ENCODE measurements at places on chromosomes 4 and X.
A peak's percentile ranks its signal among the peaks of the same experiment; 100 is the strongest.

DNA sequence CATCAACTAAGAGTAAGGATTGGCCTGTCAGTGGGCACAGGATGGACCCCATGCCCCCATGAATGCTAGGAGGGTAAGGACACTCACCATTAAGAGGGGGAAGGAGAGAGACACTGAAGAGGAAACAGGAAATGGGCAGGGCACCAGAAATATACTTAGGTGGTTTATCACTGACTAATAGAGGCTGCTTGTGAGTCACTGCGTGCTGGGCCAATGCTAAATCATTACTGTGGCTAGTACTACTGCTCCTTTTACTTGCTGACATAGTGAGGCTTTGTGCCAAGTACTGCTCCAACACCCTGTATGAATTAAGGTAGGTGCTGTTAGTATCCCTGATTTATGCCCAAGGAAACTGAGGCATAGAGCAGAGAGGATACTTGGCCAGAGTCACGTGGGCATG is 130.4 kb upstream of the FRMPD4 start:
- peak; percentile 90 for DNase-seq

DNA sequence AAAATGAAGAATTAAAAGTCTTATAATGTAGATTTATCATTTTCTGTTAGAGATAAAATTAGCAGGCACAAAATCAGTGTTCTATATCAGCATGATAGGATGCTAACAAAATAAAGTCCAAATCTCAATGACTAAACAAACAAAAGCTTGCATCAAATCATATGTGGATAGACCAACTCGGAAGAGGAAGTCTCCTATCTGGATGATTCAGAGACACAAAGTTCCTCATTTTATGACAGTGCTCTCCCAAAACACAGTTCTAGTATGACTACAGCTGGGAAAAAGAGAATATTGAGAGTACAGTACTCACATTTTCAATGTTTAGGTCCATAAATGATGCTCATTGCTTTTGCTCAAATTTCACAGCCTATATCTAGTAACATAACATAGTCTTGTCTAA is 376.1 kb upstream of the CTSO start:
- DNase-seq: peak; percentile 13

DNA sequence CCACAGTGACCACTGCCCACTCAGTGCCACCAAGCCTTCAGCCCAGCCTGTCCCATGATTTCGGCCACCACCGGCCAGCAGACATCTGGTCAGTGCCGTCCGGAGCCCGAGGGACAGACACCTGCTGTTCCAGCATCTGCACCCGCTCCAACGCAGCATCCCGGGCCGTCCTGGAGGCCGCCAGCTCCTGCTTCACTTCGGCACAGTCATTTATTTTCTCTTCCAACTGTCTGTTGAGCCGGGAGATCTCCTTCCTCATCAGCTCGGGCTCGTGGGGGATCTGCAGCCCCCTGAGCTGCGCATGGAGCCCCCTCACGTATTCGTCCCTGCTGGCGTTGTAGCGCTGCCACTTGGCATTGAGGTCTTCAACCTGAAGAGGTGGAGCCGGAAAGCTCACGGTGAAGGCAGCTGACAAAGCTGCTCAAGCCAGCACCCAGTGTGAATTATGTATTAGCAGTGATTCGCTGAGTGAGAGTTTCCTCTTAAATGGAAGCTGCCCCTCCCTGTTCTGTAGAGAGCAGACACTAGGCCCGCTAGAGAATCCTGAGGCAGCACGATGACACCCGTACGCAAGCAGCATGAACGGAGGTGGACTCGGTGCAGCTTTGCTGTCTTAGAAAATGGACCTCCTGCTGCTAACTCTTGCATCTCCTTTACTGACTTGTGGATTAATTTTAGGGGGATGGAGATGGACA is 11.4 kb downstream of the TNIP2 start:
- DNase-seq: no peak

DNA sequence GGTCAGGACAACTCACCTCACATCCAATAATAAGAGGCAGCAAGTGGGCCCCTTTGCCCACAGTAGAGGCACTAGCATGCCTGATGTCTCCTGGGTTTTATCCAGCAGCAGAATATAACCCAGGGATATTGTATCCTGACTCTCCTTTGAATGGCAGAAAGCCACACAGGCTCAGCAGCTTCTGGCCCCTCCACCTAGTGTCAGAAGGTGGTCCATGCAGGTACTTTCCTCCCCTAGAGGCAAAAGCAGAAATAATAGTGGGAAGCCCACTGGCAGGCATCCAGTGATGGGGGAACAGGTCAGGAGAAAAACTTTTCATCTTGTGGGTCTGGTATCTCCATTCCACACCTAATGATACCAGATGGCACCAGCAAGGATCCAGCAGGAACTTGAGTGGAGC is 75.5 kb upstream of the IRS4 start:
- no peak for DNase-seq

DNA sequence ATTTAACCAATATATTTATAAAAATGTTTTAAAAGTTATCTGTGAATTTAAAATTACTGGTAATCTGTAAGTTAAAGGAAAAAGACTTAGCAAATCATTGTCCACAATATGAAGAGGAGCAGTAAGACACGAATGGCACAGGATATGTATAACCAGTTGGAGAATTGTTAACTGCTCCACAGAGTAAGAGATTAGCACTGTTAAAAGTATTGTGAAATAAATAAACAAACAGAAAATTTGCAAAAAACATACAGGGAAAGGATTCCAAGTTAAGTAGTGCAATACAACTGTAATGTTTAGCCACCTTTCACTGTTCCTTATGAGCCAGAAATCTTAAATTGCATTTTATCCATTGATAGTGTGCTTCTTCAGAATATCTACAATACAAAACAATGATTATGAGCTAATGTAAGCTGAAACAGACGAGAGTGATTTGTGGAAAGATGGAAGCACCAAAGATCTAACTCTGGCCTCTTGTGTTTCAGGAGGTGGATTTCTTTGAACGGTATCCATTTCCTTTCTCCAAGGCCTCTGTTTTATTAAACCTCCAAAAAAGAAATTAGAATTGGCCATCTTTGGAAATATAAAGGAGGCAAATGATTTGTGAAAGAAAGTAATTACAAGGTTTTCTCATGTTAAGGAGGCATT is 188.4 kb downstream of the UNC5C start:
- no peak for DNase-seq

- DNase-seq: peak; percentile 74
These were observed 95.4 kb downstream of the NKX6-1 start for GRCh38 chr4:84403656-84404055.

- DNase-seq: peak; percentile 97
These were observed 4.6 kb downstream of the MAGIX start for GRCh38 chrX:49166914-49167739.

GRCh38 chrX:47217121-47217851 is 1.2 kb upstream of the CDK16 start:
- peak; percentile 64 for DNase-seq

DNA sequence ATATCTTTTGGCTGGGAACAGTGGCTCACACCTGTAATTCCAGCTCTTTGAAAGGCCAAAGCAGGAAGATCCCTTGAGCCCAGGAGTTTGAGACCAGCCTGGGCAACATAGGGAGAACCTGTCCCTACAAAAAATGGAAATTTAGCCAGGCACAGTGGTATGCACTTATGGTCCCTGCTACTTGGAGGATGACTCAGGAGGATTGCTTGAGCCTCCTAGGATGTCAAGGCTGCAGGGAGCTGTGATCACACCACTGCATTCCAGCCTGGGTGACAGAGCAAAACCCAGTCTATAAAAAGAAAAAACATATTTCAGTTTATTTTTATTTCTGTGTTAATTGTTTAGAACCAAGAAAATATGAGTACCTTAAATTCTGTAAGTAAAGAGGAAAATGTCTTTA is 123.7 kb downstream of the CBR4 start:
- peak; percentile 47 for DNase-seq

- DNase-seq: peak; percentile 24
These were observed 97.5 kb downstream of the MAOA start for GRCh38 chrX:43753637-43754036.

- no peak for DNase-seq
These were observed 35.1 kb downstream of the PRIMPOL start for GRCh38 chr4:184684491-184685189.

Data from HT1080 (cell line).